Central memory CD4-positive, alpha-beta T cell (primary cell): ENCODE measurements at places on chromosomes 3 and 15.

GRCh38 chr3:8885536-8886316, 77.5 kb downstream of the RAD18 start:
- DNase-seq: no peak

GRCh38 chr15:63482874-63483323, 21.5 kb upstream of the USP3 start:
- no peak for DNase-seq

DNA sequence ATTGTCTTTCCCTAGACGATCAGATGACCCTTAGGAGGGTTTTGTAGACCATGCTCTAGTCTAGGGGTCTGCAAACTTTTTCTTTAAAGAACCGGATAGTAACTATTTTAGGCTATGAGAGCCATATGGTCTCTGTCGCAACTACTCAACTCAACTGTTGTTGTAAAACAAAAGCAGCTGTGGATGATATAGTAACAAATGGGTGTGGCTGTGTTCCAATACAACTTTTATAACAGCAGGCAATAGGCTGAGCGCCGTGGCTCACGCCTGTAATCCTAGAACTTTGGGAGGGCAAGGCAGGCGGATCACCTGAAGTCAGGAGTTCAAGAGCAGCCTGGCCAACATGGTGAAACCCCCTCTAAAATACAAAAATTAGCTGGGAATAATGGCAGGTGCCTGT, 6.1 kb upstream of the CMTM6 start:
- DNase-seq: no peak

DNA sequence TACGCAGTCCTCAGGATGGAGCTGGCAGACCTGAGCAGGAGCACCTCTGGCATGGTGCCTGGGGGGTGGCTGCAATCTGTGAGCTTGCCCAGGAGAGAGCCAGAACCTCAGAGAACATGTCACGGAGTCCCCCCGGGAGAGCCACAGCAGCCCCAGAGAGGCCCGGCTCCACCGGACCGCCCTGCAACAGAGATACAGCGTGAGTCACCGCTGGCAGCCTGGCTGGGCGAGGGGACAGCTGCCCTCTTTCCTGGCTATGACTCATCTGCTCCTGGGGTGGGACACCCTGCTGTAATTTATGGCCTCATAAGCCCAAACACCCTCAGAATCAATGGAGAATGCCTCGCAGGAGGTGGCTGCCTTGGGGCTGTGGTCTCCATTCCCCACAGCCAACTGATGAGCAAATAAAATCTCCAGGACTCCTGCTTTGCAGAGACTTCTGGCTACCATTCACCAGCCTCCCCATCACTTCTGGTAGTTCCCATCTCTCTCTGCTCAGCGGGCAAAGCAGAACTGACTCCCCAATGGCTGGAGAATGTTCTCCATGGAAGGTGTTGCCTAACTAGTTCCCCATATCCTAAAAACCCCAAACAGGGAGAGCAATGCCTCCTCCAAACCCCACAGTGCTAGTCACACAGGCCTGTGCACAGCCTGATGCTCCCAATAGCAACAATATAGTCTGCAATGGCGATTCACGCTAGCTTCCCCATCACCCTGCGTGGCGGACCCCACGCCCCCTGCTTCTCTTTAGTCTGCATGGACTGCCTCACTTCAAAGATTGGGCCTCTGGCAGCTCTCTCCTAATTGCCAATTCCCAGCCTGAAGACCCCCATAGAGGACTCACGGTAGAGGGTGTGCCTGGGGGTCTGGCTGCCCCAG, 21.6 kb downstream of the ACSBG1 start:
- no peak for DNase-seq
